K562 (cell line): ENCODE measurements at places on chromosomes 2 and 18. TPM values are rescaled to one million over a fixed set of nuclear protein-coding genes. Genes with fewer than 3 reads are reported as not detected.

GRCh38 chr2:41791523-41791922 is 256.3 kb upstream of the PKDCC start:
- DNase-seq, result peak; percentile 20

DNA sequence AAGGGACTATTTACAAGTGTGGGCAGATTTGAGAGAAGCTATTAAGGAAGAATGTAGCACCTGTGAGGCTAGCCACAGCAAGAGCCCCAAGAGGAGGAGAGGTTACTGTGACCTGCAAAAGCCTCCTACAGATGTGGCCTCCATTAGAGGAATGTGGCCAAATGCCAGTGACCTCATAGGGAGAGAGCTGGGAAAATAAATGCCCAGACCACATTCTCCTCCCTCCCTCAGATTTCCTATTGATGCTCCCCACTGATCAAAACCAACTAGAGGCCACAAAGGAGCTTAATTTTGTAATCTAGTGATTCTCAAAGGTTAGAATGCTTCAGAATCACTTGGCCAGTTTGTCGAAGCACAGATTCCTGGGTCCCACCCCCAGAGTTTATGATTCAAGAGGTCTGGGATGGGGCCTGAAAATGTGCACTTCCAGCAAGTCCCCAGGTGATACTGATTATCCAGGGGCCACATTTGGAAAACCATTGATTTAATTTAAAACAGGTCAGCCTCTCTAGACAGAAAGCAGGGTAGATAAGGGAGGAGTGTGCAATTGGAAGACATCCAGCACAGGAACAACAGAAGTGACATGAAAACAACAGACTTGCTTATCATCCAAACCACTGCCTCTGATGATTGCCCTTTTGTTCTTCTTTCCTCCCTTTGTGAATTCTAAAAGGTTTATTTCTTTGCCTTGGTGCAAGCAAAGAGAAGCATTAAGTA is 61.2 kb upstream of the RBBP8 start:
- DNase-seq, result no peak

GRCh38 chr2:210000464-210001324 is 1.7 kb upstream of the RPE start:
- DNase-seq, result no peak

DNA sequence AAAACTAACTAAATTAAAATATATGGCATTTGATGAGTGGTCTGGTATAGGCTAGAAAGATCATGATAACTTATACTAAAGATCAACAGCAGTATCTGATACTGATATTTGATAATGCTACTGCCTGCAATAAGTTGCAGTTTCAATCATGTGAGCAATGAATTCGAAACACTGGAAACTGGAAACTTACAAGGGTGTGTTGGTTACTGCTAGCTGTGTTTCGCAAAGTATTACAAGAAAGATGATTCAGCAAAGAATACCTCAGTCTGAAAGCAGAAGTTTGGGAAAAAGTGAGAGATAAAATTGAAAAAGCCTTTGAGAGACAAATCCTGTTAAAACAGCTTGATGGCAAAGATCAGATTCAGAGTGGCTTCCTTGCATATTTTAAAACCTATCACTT is 294.5 kb downstream of the CCDC178 start:
- no peak for DNase-seq

DNA sequence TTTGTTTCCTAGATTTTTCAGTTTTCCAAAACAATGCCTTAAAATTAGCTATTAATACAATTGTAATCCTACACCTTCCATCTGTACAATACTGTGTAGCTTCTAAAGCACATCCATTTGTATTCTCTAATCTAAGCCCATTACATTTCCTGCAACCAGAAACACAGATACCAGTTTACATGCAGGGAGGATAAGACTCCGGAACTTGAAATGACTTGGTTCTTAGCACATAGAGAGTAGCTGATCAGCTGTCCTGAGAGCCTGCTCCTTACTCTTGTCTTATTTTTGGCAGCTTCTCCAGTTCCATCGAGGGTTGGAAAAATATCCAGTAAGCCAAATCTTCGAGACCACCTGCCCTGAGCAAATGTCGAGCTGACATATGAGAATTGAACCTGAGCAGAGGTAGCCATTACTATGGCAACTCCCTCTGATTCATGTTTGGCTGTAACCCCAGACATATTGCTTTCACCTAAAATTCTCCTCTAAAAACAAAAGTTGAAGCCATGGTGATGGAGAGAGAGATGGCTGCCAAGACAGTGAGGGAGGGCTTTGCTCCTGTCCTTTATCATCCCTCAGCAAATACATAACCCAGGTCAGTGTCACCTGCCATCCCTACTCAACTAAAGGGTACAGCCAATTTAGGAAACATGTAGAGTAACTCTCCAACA is 542.8 kb downstream of the IRS1 start:
- DNase-seq, result no peak

- DNase-seq, result peak; percentile 74
These were observed 308.9 kb downstream of the PDE11A start for GRCh38 chr2:177763531-177764265.

GRCh38 chr18:12317664-12318333 is 9.8 kb downstream of the TUBB6 start:
- no peak for DNase-seq

- DNase-seq, result no peak
These were observed 1312.5 kb downstream of the DSC3 start for GRCh38 chr18:29730073-29730472.

GRCh38 chr18:3147935-3148554 is 71.7 kb downstream of the MYOM1 start:
- no peak for DNase-seq

DNA sequence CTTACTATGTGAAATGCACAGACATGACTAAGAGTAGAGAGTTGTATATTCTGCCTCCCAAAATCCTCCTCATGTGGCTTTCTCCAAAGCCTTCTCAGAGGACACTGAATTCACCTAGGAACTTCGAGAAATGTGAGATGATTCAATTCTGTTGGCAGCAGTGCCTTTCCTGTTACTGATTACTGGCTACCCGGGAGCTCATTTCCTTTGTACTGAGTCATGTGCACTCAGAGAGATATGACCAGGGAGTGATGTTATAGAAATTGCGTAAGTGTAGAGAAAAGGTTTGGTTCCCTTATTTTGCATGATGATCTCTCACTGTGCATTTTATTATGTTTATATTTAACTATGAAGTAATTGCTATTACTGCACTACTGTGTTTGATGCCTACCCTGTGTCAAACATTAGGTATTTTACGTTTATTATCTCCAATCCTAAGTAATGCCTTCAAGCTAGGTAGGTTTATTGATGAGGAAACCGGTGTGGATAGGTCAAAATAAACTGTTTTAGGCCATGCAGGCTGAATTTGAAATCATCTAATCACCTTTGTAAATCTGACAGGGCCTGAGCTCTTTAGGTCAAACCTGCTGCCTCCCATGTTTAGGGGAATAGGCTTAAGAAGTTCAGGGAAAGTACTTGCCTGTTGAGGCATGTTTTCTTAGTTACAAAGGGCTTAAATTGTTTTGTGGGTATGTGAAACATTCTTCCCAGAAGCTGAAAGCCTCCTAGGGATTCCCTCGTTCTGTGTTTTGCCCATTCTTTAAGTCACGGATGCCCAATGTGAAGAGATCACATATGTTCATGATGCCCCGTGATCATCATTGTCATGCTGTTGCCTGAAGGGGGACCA is 86.8 kb downstream of the FMNL2 start:
- peak; percentile 27 for DNase-seq

DNA sequence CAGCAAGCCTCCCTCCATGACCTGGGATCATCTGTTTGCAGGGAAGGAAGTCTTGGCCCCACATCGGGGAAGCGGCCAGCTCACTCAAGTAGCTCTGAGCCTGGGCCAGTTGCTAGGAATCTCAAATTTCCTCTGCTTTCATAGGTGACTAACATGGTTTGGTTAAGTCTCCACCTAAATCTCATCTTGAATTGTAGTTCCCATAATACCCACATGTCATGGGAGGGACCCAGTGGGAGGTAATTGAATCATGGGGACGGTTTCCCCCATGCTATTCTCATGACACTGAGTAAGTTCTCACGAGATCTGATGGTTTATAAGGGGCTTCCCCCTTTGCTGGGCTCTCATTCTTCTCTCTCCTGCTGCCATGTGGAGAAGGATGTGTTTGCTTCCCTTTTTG is 75.2 kb downstream of the LBH start:
- no peak for DNase-seq

DNA sequence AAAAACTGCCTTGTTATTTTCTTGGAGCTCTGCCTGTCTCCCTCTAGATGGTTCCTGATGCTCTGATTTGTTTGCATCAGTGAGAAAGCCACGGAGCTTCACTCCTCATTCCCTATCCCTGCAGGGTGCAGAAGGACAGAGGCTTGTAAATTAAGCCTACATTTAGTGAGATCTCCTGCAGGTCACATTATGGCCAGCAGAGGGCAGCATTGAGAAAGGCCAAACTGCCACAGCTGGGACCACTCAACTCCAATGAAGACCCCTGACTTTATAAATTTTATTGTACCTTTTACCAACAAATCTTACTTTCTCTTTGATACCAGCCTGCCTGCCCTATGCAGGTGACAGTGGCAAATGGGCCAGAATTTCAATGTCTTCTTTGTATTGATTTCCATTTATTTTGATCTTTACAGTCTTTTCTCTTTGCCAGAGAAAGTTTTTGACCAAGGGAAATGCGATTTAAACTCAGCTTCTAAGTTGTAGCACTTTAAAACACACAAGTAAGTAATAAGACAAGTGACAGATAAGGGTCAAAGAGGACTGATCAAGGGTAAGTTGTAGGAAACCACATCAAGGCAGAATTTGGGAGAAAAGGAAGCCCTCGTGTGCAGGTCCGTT is 1029.1 kb upstream of the KLHL29 start:
- peak; percentile 57 for DNase-seq

DNA sequence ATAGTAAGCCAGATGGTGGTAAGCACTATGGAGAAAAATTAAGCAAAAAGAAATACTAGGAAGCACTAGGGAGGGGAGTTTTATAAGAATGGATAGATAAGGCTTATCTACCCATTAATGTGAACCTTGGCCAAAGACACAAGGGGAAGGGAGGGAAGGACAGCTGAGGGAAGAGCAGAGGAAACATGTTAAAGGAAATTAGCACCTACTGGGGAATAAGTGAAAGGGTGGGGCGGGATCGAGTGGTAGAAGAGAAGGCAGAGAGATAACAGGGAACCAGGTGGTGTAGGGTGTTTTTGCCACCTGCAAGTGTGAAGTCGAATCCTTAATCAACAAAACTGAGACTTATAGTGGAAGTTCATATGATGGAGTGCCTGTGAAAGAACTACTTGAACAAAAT is 1.7 kb downstream of the UNC80 start:
- DNase-seq, result no peak

- DNase-seq, result no peak
These were observed 99.0 kb downstream of the RBBP8 start for GRCh38 chr18:23032030-23032582.

GRCh38 chr2:179234658-179235240 is 29.9 kb downstream of the SESTD1 start:
- DNase-seq, result no peak

DNA sequence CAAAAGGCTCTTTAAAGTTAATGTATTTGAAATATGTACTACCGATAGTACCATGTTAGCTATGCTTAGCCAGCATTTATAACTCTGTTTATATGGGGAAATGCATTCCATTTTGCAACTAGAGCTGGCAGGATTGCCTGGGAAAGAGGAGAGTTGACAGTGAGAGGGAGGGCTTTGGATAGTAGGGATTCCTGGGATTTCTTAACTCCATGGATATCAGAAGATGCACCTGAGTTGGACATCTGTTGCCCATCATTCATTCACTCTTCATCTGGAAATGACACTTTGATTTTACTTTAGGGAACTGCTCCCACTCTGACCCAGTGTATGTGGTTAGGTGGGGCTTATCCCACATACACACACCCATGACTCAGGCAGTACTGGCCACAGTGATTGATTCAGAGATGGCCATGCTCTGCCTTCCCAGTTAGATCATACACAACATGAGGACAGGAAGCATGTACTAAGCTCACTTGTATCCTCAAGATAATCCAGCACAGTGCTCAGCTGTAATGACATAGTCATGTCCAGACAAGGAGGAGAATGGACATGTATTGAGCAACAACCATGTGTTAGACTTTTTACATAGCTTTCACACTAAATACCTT is 248.8 kb downstream of the MREG start:
- DNase-seq, result peak; percentile 34

GRCh38 chr2:20391951-20392699 is 41.5 kb upstream of the PUM2 start:
- peak; percentile 53 for DNase-seq

- DNase-seq, result no peak
These were observed 41.6 kb upstream of the GPR39 start for GRCh38 chr2:132374961-132375360.

GRCh38 chr2:86790676-86791572 is at the start of gene CD8A:
Gene CD8A, minus strand, starts transcription at chr2:86790913. Its CDS starts 88 bp downstream, at chr2:86790825.
- no peak for DNase-seq

DNA sequence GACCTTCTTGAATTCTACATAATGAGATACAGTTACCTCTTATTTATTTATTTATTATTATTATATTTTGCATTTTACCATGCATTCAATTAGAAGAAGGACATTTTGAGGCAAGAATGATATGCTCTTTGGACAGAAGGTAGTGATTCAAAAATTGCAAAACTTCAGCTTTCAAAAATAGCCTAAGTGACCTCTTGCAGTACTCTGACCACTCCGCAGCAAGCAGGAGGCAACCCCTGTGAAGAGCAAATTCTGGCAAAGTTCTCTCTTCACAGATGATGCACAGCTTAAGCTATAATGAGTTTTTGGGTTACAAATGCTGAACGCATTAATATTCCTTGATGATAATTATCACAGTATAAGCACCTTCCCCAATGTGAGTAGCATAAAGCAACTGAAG is 170.0 kb downstream of the ZNF521 start:
- no peak for DNase-seq

GRCh38 chr18:24052053-24052452 is 37.5 kb downstream of the TTC39C start:
- DNase-seq, result no peak

- no peak for DNase-seq
These were observed 248.9 kb downstream of the PAX3 start for GRCh38 chr2:222049946-222050345.

DIS3L2 gene
- 17.3 and 19.2 TPM in 2 replicates for total RNA-seq

HOXD13 gene
- not detected in 2 replicates for total RNA-seq

SCN9A gene
- 8.5 and 10.4 TPM in 2 replicates for total RNA-seq

CRYBA2 gene
- total RNA-seq, result 0.51 and 0.81 TPM in 2 replicates

C18orf54 gene
- total RNA-seq, result 8.3 and 8.7 TPM in 2 replicates

SCTR gene
- not detected in 2 replicates for total RNA-seq

EML6 gene
- 0.35 and 0.49 TPM in 2 replicates for total RNA-seq

IL36RN gene
- total RNA-seq, result not detected in 2 replicates

DCDC2C gene
- not detected in 2 replicates for total RNA-seq
